ENCODE measurements at places on chromosomes 5 and 9.

DNA sequence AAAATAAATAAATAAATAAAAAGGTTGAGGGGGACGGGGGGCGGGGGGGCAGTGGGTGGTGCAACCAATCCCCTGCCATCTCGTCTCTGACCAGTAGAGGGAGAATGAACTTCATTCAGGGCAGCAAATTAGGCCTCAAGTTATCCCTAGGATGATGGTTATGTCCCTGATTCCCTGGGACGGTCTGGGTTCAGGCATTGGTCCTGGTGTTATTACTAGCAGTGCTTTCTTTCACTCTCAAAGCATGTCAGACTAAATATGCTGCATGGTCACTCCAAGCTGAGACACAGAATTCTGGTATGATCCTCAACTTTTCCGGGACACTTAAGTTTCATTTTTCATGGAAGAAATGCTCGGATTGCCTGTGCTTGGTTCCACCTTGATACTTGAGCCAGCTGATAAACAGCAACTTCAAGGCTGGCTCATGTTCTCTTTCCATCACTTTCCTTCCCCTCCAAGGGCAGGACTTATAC, 59.4 kb downstream of the DAP start:
- peak; percentile 70 for DNase-seq

DNA sequence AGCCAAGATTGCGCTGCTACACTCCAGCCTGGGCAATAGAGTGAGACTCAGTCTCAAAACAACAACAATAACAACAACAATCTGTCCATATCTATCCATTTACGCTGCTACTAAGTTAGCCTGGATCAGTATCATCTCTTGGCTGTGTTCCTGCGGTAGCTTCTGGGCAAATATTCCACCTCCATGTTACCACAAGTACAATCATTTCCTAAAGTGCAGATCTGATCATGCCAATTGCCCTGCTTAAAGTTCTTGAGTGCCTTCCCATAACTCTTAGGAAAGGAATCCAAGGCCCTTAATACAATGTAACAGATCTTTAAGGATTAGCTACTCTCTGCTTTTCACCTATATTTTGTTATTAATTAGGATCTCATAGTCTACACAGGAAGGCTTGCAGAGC, 15.4 kb upstream of the PPP2R2B start:
- no peak for DNase-seq

GRCh38 chr5:9302218-9302617, 243.7 kb downstream of the SEMA5A start:
- DNase-seq: no peak

- no peak for DNase-seq
Measured at GRCh38 chr5:100828071-100828897, 74.8 kb downstream of the ST8SIA4 start.

DNA sequence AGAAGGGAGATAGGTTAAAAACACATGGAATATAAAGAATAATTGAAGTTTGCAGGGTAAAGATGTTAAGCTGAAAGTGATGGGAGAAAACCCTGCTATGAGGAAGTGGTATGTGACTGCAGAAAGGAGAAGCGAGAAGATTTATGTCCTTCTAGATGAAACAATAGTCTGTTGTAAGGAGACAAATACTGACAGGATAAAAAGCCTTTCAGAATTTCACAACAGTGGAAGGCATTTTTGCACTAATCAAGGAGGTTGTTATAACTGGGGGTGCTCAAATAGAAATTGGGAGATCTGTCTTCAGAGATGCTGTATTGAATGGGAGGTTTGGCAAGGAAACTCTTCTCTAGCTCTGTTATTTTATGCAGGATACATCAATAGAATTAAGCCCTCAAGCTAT, 69.6 kb downstream of the NMUR2 start:
- DNase-seq: no peak

DNA sequence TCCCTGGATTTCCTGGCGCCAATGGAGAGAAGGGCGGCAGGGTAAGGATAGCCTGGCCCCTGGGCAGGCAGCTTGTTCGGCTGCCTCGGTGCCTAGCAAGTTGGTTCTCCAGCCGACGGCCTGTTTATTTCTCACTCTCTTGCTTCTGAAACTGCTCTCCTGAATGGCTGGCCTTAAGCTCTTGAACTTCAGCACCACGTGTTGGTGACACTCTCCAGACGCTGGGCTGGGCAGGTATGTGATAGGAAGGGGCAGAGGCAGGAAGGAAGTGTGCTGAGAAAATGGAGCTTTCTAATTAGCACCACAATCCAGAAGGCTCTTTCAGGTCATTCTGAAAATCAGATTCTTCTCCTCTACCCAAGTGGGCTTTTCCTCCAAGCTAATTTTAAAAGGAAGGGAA, 91.4 kb upstream of the FCN2 start:
- DNase-seq: no peak

DNA sequence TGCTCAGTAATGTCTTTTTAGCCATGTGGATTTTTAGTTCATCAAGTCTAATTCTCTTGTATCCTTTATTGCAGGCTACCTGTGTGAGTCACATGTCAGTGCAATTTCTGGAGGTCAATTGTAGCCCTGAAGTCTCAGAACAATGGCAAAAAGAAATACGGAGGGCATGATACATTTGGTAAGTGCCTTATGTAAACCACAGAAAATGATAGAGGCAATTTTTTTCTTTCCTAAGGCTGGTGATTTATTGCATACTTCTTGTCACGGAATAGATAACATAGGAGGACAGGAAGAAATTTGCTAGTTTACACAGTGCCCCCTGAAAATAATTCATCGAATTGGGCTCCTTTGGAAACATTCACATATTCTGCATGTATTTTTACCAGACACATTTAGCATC, 235.9 kb downstream of the DMRTA1 start:
- DNase-seq: peak; percentile 27

DNA sequence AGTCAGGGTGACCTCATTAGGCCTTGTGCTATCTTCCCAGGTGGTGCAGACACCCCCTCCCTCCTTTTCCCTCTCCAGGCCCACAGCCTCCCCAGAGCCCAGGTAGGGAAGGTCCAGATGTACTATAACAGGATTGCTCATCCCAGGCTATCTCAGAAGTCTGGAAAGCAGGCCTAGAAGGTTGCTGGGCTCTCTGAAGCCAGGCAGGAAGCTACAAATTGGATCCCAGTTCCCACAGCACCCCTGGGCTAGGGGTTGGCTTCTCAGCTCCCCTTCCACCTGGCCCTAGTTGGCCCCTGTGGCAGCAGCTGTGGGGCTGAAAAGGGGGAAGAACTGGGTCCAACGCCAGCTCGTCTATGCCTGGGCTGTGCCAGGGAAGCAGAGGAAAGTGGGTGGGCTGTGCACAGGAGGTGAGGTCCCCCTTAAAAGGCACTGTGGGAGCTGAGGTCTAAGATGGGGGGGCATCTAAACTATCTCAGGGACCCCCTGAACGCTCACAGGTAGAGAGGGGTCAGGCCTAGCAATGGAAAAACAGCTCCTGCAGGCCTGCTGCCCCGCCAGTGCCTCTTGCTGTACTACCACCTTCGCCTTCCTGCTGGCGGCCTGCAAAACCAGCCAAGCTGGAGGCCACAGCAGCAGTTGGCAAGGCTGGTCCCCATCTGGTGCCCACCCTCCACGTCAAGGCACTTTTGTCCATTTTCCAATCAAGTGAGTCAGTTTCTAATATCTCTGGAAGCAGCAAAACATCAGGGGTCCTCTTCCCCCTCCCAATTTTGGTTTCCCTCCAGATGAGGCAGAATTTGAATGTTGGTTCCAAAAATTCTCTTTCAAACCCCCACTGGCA, 13.3 kb upstream of the PSMD5 start:
- no peak for DNase-seq

GRCh38 chr5:74672215-74672877, 12.7 kb upstream of the HEXB start:
- DNase-seq: no peak

DNA sequence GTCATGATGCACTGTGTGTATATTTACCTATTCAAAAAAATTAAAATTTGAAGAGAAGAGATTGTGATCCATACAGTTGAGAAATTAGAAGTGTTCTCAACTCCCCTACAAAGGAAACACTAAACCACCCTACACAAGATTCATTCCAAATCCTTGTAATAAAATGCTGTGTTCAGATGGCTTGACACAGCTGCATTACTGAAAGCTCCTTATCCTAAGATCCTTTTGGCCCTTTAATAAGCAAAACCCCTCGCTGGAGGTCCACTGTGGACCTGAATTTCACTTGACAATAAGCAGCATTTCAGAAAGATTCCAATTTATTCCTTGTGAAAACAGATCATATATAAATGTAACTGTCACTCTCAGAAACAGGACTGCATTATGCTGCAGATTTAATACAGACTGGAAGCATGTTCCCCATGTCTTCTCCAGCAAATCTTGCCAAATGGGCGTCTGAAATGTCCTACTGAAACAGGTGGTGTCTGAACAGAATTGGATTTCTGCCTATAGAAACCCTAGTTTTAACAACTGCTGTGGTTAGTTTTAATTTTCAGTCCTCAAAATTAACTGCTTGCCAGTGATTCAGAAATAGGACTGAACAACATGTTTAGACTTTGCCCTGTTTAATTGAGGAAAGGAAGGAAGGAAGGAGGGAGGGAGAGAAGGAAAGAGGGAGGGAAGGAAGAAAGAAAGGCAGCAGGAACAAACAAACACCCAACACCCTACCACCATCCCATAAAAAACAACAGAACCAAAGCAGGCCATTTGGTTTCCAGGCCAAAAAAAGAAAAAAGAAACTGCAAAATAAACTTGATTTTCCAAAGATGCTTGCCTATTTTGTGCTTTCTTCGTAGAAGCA, 179.6 kb downstream of the MLLT3 start:
- DNase-seq: no peak

- DNase-seq: no peak
Measured at GRCh38 chr5:439636-440035, 3.3 kb upstream of the EXOC3 start.

DNA sequence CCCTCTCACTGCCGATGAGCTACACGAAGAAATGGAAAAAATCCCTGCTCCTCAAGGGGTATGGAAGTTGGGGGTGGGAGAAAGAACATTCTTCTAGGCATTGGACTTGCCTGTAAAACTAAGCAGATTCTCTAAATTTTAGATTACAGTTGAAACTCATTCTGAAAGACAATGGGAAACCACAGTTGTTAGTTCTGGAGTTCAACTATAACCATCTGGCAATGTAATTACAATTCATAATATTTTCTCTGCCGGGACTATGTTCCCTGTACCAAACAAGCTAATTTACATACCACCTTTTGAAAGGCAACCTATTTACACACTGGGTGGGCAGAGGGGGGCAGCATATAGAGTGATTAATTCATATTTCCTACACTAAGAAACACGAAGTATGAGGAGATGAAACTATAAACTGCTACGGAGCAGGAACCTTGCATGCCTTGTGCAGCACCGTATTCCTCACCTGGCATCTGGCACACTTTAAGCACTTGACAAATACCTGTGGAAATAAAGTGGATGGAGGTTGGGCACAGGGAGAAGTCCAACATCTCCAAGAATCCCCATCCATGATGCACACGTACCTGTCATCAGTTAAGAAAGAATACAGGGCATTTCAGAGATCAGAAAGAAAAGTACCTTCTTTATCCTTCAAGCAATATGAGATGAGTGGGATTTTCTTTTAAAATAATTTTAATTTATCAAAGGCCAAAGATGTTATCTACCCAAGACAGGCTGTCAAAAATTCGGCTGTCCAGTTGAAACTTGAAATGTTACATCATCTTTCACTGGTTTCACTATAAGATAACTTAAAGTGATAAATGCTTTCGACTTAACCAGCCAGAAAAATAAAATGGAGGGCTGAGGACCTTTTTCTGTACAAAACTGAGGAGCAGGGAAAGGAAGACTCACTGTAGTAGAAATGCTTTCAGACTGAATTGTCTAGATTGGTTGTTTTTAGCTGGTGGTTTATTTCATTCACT, 54.2 kb downstream of the SSBP2 start:
- DNase-seq: no peak

DNA sequence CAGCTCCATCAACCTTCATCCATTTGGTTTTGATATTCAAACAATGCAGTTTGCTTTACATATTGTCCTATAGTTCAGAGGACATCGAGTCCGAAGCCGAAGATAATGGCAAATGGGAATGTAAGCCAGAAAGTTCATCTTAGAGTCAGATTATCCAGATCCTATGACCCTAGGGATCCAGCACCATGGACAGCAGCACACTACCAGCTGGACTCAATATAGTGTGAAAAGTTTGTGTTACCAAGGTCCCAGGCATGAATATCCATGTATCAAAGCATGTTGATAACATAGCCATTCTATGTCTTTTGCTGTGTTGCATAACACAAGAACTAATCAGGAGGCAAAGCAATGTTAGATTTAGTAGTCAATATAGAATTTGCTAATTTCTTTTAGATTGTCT, 46.3 kb downstream of the FSTL4 start:
- DNase-seq: peak; percentile 35

DNA sequence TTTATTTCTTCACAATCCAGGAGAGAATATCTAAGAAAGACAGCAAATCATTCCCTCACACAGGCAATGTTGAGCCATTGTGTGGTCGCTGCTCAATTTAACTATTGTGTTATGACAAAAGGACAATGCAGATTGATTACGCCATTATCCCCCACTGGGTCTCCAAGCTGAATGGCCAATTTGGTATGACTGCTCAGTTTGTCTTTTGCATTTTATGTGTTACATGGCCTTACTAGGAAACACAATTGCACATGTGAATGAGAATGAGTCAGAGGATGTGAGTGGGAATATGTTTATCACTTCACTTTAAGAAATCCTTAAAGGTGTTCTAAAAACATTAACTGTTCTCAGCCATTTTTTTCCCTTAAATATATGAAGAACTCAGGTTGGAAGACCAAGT, 108.3 kb downstream of the FAM174A start:
- DNase-seq: peak; percentile 15

DNA sequence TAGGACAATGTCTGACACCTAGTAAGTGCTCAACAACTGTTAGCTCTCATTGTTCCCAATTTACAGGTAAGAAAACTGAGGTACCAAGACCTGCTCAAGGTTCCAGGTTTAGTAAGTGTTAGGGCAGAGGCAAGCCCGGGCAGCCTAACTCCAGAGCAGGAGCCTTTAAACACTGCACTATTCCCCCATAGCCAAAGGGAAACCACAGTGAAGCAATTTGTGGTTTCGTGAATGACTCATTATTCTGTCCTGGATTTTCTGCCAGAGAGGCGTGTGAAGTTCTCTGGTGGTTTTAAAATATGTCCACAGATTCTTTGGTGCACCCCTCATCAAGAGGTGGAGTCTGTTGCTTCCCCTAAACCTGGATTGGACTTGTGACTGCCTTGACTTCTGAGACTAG, 1.0 kb upstream of the MCC start:
- DNase-seq: peak; percentile 99
